ENCODE measurements at places on chromosomes 16 and 17. TPM values are rescaled to one million over a fixed set of nuclear protein-coding genes. Genes with fewer than 3 reads are reported as not detected.

DNA sequence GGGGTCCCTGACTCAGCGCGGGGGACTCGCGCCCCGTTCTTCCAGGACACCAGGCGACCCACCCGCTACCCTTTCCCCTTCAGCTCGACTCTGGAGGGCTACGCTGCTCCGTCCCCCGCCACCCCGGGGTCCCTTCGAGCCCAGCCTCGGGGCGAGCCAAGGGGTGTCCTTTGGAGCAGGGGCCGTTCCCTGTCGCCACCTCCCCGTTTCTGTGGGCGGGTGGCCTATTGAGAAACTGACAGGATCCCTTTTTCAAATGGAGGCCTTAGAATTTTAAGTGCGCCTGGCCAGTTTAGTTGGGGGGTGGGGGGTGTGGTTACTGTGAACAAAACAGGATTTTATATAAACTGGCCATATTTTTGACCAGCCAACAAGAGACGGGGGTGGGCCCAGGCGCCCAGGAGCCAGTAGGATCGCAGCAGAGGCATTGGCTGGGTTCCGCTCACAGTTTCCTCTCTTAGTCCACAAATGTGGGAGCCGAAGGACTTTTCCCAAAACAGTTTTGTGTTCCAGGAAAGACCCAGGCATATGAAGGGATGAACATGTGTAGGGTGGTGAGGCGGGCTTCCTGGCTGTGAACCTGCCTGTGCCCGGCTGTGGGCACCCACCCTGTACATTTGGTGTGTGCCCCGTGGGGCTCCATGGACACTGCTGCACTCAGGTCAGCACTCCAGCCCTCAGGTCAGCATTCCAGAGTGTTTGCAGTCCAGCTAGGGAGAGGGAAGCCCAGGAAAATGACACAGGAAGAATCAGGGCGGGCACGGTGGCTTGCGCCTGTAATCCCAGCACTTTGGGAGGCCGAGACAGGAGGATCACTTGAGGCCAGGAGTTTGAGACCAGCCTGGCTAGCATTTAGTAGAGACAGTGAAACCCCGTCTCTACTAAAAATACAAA is 722 bp upstream of the TIMP2 start:
- peak; percentile 87 for DNase-seq

The LIG3 gene
- total RNA-seq: 56.6 TPM

GRCh38 chr17:47692895-47693730 is 848 bp upstream of the TBKBP1 start:
- peak; percentile 47 for DNase-seq

The UTS2R gene
- not detected for total RNA-seq

DNA sequence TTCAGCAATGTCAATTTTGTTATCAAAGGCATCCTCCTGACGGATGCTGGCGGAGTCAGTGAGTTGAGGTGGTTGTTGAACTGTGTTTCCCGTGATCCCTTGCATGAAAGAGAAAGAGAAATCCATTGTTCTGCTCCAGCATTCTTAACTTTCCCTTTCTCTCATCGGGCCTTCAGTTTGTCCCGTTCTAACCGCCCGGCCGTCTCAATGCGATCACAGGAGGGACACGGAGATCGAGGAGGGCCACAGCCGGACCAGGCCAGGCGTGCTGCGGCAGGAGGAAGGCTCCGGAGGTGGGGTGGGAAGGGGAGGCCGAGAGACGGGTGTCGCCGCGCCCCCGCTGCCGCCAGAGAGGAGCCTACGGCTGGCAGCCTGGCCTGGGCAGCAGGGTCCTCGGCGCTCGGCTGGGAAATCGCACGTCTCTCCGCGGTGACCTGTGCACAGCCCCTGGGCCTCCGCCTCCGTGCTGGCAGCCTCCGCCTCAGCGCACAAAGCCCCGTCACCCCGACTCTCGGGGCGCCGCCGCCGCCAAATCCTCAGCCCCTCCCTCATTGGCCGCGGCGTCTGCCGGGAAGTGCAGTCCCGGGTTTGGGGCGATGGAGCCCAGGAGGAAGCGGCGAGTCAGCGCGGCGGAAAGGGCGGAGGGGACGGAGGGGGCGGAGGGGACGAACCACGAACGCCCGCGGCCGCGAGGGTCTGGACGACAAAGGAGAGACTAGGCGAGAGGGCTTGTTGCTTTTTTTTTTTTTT is 38.1 kb downstream of the SOST start:
- DNase-seq: peak; percentile 66

GRCh38 chr16:25126820-25127232 is 15.3 kb downstream of the LCMT1 start:
- DNase-seq: no peak

- DNase-seq: no peak
These were observed 53.9 kb downstream of the AP2B1 start for GRCh38 chr17:35641032-35641431.

DNA sequence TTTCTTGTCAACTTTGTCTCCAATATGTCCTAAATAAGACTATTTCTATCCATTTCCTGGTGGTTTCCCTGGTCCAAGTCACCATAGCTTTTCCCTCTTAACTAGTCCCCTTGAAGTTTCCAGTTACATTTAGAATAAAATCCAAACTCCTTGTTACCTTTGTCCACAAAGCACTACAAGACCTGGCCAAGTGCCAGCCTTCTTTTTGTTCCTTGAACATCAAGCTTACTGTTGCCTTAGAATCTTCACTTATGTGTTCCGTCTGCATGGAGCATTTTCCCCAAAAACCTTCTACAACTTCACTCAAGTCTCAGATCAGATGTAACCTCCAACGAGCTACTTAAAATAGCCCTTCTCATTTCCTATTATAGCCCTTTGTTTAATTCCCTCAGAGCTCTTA is 101.4 kb downstream of the ITFG1 start:
- no peak for DNase-seq

DNA sequence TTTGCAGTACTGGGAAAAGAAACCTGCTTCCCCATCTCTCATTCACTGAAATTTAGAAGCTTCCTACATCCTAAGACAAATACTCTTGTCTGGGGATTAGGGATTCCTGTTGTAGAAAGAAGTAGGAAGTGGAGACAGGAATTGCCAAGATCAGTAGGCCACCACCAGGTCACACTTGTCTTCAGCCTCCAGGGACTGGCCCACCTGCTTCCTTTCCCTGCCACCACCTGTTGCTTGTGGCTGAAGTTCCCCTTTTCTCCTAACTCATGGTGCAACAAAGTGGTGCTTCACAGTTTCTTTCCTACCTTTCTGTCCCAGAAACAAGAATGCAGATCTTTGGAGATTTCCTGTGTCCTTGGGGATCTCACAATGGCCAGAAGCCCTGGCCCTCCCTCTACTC is 82.4 kb downstream of the WNT3 start:
- DNase-seq: no peak

DNA sequence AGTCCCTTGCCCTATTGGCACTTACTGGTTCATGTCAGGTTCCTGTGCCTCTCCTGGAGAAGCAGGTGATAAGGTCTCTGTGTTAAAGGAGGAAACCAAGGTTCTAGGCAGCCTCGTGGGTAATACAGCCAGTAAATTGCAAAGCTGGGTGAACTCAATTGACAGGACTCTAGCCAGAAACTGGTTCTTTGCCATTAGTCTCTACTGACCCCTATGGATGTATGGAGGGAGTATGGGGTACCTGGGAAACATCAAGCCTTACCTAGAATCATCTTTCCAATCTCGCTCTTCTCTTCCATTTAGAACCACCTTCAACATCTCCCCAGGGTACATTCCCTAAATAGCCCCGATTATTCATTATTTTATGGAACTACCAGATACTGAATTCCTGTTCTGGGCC is 169.3 kb downstream of the CDH13 start:
- no peak for DNase-seq

DNA sequence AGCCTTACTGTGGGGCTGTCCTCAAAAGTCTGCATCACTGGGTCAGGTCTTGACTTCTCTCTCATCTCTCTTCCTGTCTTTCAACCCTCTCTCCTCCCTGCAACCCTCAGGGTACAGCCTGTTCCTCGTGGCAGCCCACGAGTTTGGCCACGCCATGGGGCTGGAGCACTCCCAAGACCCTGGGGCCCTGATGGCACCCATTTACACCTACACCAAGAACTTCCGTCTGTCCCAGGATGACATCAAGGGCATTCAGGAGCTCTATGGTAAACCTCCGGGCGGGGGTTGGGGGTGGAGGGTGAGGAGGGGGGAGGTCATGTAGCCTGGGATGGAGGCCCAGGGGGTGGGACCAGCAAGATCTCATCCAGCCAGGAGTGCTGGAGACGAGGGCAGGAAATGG is 12.7 kb downstream of the MMP2 start:
- DNase-seq: no peak

The SLC5A10 gene
- 0.05 TPM for total RNA-seq

DNA sequence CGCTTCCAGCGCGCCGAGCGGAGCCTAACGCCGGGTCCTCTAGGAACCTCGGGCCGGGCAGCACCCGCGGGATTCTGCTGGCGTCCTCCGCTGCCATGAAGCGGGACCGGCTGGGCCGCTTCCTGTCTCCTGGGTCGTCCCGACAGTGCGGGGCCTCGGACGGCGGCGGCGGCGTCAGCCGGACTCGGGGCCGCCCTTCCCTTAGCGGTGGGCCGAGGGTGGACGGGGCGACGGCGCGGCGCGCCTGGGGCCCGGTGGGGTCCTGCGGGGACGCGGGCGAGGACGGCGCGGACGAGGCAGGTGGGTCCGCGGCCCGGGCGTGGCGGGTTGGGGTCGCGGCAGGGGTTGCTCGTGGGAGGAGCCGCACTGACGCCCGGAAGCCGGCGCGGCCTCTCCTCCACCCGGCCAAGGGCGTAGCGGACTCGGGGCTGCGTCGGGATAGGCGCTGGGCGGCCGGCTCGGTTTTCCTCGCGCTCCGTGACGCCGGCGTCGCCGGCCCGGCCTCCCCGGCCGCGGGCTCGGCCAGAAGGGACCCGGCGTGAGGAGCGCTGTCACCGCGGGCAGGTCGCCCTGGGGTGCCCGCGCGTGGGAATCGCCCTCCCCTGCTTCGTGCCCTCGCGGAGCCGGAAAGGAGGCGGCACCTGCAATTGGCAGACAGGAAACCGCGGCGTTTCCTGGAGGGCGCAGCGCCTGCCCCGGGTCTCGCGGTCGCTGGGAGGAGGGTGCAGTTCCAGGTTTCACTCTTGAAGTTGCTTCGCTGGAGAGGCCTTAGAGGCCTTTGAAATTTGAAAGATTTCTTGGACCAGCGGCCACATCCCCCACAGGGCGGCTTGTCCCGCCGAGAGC is 432 bp downstream of the ZNF276 start:
- DNase-seq: peak; percentile 61

DNA sequence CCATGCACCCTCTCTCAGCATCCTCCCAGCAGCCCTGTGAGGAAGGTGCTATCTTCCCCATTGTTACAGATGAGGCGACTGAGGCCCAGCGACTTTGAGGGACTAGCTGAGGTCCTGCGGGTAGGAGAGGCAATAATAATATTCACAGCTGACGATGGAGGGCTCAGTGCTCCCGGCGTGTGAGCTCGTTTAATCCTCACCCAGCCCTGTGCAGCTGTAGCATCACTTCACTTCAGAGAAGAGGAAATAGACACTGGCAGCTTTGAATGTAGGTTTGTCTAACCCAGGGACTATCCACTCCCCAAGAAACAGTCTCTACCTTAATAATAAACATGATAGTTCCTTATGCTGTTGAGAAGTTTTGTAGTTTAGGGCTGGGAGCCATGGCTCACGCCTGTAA is 21.6 kb downstream of the LASP1 start:
- no peak for DNase-seq

The IL34 gene
- total RNA-seq: 0.91 TPM

- DNase-seq: no peak
These were observed 25.4 kb downstream of the MAP1LC3B start for GRCh38 chr16:87417528-87417910.

DNA sequence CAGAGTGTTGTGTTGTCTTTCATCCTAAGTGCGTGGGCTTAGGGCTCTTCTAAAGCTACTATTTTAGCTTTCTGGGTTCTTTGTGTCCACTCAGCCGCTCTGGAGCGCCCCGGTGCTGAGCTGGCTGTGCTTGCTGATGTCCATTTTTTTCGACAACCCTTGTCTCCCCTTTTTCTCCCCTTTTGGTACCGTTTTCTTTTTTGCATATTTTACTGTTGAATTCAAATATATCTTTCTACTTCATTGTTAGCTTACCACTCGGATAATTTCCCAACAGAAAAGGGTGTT is 1.2 kb downstream of the SRRM2 start:
- DNase-seq: no peak

The IL21R gene
- total RNA-seq: 0.05 TPM
